ENCODE measurements at places on chromosomes 1 and 21.

GRCh38 chr1:218886101-218886871, 287.4 kb upstream of the LYPLAL1 start:
- DNase-seq = no peak

DNA sequence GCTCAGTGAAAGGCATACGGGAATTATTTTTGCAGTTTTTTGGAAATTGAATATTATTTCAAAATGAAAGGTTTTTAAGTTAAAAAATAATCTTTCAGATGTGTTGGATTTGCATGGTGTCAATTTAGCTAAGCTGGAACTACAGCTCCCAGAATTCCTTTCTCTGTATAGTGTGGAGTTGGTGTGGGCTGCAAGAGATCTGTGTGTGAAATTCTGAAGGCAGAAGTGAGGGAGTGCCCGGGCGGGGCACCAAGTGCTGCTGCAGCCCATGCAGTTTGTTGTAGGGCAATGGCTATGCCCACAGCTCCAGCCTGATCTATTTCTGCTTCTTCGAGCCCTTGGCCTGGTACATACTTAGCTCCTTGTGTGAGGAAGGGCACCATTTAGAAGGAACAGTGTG, 60.5 kb upstream of the CSF1 start:
- DNase-seq = no peak

DNA sequence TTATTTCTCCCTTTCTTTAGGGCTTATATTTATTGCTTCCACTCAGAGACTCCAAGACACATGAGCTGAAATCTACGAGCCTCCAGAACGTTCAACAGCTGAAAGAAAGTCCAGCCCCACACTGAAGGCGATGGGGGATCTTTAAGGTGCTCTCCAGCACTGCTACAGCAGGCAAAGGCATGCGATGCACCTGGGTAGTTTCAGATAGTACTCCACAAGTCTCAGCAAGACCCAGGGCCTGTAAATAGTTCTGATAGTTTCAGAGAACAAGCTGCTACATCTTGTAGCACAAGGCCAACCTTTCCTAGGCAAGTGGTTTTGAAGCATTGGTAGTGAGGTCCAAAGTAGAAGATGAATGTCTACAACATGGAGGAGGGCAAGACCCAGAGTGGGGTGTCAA, 2.2 kb upstream of the HSD3B1 start:
- no peak for DNase-seq

- no peak for DNase-seq
Measured at GRCh38 chr1:184574588-184574987, 180.1 kb downstream of the EDEM3 start.

DNA sequence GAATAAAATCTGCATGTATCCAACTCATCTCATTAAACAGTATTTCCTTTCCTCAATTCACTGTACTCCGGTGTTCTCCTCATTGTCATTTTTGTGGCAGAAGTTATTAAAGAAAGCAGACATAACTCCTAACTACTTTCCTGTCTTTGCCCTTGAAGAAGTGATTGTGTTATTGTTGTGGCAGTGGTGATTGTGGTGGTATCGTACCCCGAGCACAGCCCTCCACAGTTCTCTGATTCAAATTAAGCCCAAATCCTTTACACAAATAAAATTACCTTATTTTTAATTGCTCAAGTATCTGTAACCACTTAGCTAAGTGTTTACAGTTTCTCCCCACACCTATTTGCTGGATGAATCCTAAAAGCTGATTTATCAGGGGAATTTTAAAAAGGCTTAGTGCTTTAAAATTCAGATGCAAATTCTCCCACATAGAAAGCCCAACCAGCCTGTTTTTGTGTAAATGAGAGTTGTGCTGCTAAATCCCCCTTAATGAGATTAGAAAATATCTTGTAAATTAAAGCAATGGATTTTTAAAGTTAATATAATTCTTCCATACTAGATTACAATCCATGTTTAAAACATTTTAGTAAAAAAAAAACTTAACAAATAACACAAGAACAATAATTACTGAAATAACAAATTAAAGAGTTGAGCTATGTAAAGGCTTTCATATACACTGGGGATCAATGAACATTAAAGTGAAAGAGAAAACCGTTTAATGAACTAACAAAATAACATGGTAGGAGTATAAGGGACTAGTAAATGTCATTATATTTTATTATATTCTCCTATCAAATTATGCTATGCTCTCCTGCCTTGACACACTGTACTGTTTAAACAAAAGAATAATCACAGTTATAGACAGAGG, 259.0 kb downstream of the NEGR1 start:
- DNase-seq = no peak

DNA sequence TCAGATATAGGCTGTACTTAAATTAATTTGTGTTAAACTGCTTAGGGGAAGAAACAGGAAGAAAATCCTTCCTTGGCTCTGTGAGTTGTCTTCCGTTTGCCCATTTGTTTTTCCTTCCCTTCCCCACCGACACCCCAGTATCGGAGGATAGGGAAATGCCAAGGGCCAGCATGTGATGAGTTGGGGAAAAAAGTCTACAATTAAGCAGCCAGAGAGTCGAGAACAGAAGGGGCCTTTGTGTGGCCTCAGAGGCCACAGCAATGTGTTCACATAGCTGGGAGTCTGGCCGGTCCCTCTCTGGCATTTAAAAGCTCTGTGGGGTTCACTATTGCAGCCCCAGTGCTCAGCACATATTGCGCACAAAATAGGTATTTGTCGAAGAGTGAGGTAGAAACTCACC, 489.3 kb downstream of the MATN1 start:
- DNase-seq = no peak

- DNase-seq = no peak
Measured at GRCh38 chr1:26754086-26754874, 33.5 kb upstream of the PIGV start.

- peak; percentile 23 for DNase-seq
Measured at GRCh38 chr1:85229574-85230097, 28.8 kb upstream of the SYDE2 start.

GRCh38 chr21:15617964-15618363, 111.8 kb upstream of the USP25 start:
- DNase-seq = no peak
